ENCODE measurements at places on chromosomes 5 and 9. TPM values are rescaled to one million over a fixed set of nuclear protein-coding genes. Genes with fewer than 3 reads are reported as not detected.

The LURAP1L gene
- total RNA-seq = 0.31 TPM

The NOXA1 gene
- total RNA-seq = not detected

The NME5 gene
- total RNA-seq = not detected

The NUDCD2 gene
- total RNA-seq = 15.4 TPM

The SOWAHA gene
- total RNA-seq = not detected

The CATSPER3 gene
- total RNA-seq = 0.08 TPM

The IRGM gene
- not detected for total RNA-seq

The SLC6A7 gene
- not detected for total RNA-seq

The OR2K2 gene
- total RNA-seq = not detected

GRCh38 chr5:133397348-133397747 is 215.0 kb downstream of the FSTL4 start:
- no peaks in the 10 kb centered on the region for H3K4me1 ChIP-seq
- no peak overlapping the region for H3K27ac ChIP-seq
- no peak for DNase-seq
- peaks cover 14% of the 10 kb centered on the region for H3K27me3 ChIP-seq
- no peak overlapping the region for H3K4me3 ChIP-seq

DNA sequence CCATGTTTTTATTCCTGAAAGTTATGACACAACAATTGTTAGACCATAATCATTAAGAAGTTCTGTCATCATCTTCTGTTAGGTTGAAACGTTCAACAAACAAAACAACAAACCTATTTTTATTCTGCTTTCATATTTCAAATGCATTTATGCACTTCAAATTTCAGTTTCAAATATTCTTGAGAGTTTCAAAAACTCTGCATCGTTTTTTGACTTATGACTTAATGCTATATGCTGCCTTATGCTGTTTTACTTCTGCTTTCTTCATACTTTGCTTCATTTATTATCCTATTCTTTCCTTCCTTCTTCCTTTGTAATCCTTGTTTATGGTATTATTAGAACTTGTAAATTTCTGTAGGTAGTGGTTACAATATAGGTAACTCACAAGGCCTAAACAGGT is 95.0 kb downstream of the PCSK1 start:
- no peaks in the 10 kb centered on the region for H3K36me3 ChIP-seq
- no peaks in the 10 kb centered on the region for H3K27me3 ChIP-seq
- H3K4me1 ChIP-seq = peaks cover 14% of the 10 kb centered on the region
- no peak overlapping the region for H3K27ac ChIP-seq

DNA sequence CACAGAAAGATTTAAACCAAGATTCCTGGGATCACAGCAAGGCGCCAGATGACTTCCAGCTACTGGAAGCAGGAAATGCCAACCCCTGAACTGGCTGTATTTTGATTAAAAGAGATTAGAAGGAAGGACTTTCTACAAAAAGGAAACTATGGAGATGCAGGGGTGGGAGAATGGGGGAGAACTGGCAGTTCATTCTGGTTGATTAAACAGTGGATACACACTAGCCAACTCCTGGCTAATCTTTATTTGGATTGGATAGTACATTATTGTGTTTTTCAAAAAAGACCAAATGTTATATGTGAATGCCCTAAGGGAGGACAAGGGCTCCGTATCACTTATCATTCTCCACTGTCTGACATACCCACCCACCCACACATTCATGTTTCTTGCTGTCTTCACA is 93.2 kb downstream of the CDO1 start:
- H3K4me3 ChIP-seq = no peak overlapping the region
- H3K4me1 ChIP-seq = no peaks in the 10 kb centered on the region
- no peak for DNase-seq

DNA sequence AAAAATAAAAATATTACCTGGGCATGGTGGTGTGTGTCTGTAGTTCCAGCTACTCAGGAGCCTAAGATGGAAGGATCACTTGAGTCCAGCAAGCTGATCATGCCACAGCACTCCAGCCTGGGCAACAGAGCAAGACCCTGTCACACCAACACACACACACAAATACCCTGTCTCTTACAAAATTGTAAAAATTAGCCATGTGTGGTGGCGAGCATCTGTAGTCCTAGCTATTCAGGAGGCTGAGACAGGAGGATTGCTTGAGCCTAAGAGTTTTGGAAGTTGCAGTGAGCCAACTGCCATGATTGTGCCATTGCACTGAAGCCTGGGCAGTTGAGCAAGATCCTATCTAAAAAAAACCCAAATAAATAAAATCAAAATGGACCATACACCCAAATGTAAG is 32.1 kb upstream of the DENND4C start:
- H3K36me3 ChIP-seq = no peaks in the 10 kb centered on the region
- no peaks in the 10 kb centered on the region for H3K27me3 ChIP-seq
- no peak overlapping the region for H3K4me3 ChIP-seq
- H3K4me1 ChIP-seq = no peaks in the 10 kb centered on the region
- DNase-seq = no peak

- H3K27ac ChIP-seq = no peak overlapping the region
- no peak overlapping the region for H3K4me3 ChIP-seq
- H3K4me1 ChIP-seq = peaks cover 4% of the 10 kb centered on the region
- H3K27me3 ChIP-seq = no peaks in the 10 kb centered on the region
Observed at GRCh38 chr5:102794677-102795331, 39.7 kb downstream of the PAM start.

- no peak overlapping the region for H3K27ac ChIP-seq
- H3K36me3 ChIP-seq = no peaks in the 10 kb centered on the region
- H3K4me1 ChIP-seq = peaks cover 28% of the 10 kb centered on the region
Observed at GRCh38 chr9:92501671-92502393, 19.5 kb upstream of the ASPN start.

- no peak for DNase-seq
- H3K27ac ChIP-seq = no peak overlapping the region
- H3K27me3 ChIP-seq = no peaks in the 10 kb centered on the region
- no peaks in the 10 kb centered on the region for H3K4me1 ChIP-seq
Observed at GRCh38 chr9:27394154-27394825, 97.3 kb upstream of the EQTN start.

- no peak overlapping the region for H3K4me3 ChIP-seq
- peaks cover 13% of the 10 kb centered on the region for H3K4me1 ChIP-seq
- H3K27me3 ChIP-seq = no peaks in the 10 kb centered on the region
- peak; percentile 21 for DNase-seq
- no peak overlapping the region for H3K27ac ChIP-seq
Observed at GRCh38 chr9:128124873-128125579, 2.5 kb downstream of the PTGES2 start.

- no peak overlapping the region for H3K27ac ChIP-seq
- H3K27me3 ChIP-seq = no peaks in the 10 kb centered on the region
- H3K4me3 ChIP-seq = no peak overlapping the region
- no peak for DNase-seq
Observed at GRCh38 chr5:180080486-180081280, 9.1 kb upstream of the RNF130 start.

- no peaks in the 10 kb centered on the region for H3K4me1 ChIP-seq
- no peak overlapping the region for H3K4me3 ChIP-seq
- no peaks in the 10 kb centered on the region for H3K36me3 ChIP-seq
- no peak for DNase-seq
- no peaks in the 10 kb centered on the region for H3K27me3 ChIP-seq
- H3K27ac ChIP-seq = no peak overlapping the region
Observed at GRCh38 chr5:102216678-102217077, 79.4 kb downstream of the SLCO4C1 start.

DNA sequence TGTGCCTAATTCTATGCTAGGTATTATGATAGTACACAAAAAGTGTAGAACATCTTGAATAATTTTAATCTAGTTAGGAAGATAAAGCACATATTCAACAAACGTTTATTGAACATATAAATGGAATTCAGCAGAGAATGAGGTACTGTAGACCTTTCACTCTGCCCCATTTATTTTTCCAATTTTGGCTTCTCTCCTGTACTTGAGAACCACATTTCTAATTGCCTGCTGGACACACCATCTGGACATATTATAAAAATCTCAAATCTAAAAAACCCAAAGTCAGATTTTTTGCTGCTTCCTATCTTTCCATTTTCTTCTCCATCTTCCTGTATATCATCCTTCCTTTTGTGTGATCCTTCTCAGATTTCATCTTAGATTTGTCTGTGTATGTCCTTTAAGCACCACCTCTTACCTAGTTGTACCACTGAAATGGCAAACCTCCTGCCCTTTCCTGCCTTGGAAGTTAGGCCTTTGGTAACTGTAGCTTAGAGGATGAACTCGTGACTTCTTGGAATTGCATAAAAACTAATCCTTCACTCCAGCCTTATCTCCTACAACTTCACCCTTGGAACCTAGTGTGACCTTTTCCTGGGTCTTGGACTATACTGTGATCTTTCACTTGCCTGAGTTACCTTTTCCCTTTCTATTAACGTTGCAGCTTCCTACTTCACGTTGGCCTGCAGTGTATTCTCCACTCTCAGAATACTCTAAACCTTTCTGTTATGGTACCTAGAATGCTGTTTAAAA is 8.8 kb downstream of the SLC26A2 start:
- H3K36me3 ChIP-seq = no peaks in the 10 kb centered on the region
- no peaks in the 10 kb centered on the region for H3K4me1 ChIP-seq
- H3K4me3 ChIP-seq = no peak overlapping the region
- no peaks in the 10 kb centered on the region for H3K27me3 ChIP-seq

DNA sequence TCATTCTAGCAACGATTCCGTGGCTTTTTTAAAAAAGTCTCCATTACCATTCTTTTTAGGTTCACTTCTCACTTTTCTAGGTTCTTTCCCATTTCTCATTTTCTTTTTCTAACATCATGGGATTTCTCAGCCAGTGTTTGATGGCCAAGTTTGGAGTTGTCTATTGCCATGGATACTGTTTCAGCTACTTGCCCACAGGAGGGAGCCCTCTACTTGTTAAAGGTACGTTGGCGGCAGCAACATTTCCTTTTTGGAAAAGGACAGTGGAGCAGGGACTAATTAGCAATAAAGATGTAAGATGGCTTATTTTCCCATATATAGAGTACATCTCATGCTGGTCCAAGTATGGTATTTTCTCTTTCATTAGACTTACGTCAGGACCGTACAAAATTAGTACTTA is 2257.5 kb upstream of the C9orf72 start:
- H3K36me3 ChIP-seq = no peaks in the 10 kb centered on the region
- H3K27ac ChIP-seq = no peak overlapping the region
- DNase-seq = no peak

- H3K4me3 ChIP-seq = no peak overlapping the region
- no peaks in the 10 kb centered on the region for H3K4me1 ChIP-seq
- DNase-seq = no peak
- H3K36me3 ChIP-seq = peaks cover 86% of the 10 kb centered on the region
- no peaks in the 10 kb centered on the region for H3K27me3 ChIP-seq
Observed at GRCh38 chr5:139368613-139369012, 14.5 kb downstream of the SLC23A1 start.

- no peaks in the 10 kb centered on the region for H3K36me3 ChIP-seq
- no peaks in the 10 kb centered on the region for H3K4me1 ChIP-seq
- H3K27me3 ChIP-seq = peaks cover 45% of the 10 kb centered on the region
- DNase-seq = peak; percentile 20
Observed at GRCh38 chr5:137778772-137779564, 24.8 kb upstream of the HNRNPA0 start.

- DNase-seq = peak; percentile 51
- no peaks in the 10 kb centered on the region for H3K27me3 ChIP-seq
- peak overlapping the region; percentile 32 for H3K27ac ChIP-seq
- H3K4me1 ChIP-seq = peaks cover 19% of the 10 kb centered on the region
- H3K36me3 ChIP-seq = no peaks in the 10 kb centered on the region
Observed at GRCh38 chr9:96100385-96101300, 201.3 kb downstream of the HSD17B3 start.

- H3K27ac ChIP-seq = no peak overlapping the region
- H3K27me3 ChIP-seq = no peaks in the 10 kb centered on the region
- no peaks in the 10 kb centered on the region for H3K4me1 ChIP-seq
- no peaks in the 10 kb centered on the region for H3K36me3 ChIP-seq
- no peak overlapping the region for H3K4me3 ChIP-seq
Observed at GRCh38 chr5:68405784-68406743, 190.5 kb downstream of the PIK3R1 start.

GRCh38 chr9:133139246-133140173 is 18.5 kb upstream of the RALGDS start:
- H3K27ac ChIP-seq = no peak overlapping the region
- peaks cover 34% of the 10 kb centered on the region for H3K4me1 ChIP-seq
- H3K36me3 ChIP-seq = no peaks in the 10 kb centered on the region

DNA sequence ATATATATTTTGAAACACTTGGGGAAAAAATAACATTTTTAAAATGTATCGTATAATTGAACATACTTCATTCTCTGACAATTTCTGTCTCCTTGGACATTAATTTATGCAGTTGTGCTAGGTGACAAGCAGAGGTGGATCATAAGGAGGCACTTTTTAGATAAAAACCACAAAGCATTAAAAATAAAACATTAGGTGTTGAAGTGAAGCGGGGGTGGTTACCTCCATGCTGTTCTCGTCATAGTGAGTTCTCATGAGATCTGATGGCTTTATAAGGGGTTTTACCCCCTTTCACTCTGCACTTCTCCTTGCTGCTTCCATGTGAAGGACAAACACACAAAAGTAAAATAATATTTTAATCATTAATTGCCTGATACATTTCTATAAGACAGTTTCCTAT is 11.9 kb upstream of the COX7C start:
- no peaks in the 10 kb centered on the region for H3K36me3 ChIP-seq
- no peak for DNase-seq
- no peaks in the 10 kb centered on the region for H3K4me1 ChIP-seq
- H3K27me3 ChIP-seq = 0 out of 2 replicates have a peak, but pooled peaks cover 2% of the 10 kb centered on the region
- H3K4me3 ChIP-seq = no peak overlapping the region

DNA sequence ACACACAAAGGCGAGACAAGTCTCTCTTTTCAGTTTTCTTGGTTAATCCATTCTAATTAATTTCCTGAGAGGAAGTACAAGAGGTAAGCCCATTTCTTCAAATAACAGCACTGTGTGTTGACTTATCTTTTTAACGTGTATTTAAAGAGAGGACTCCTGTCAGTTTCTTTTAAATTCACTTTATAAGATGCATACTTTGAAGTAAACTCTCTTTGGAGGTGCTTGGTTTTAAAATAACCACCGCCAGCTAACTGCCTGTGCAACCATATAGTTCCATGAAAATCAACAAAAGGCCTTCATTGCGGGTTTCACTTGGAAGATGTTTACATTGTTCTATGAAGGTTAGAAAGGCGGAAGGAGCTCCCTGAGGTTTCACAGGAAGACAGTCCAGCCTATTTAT is 13.1 kb upstream of the SERINC5 start:
- no peaks in the 10 kb centered on the region for H3K27me3 ChIP-seq
- no peak for DNase-seq
- no peak overlapping the region for H3K4me3 ChIP-seq

GRCh38 chr5:177508837-177509236 is 789 bp downstream of the DOK3 start:
- no peaks in the 10 kb centered on the region for H3K27me3 ChIP-seq
- H3K4me1 ChIP-seq = no peaks in the 10 kb centered on the region
- no peak overlapping the region for H3K4me3 ChIP-seq
- no peak overlapping the region for H3K27ac ChIP-seq
- no peak for DNase-seq

DNA sequence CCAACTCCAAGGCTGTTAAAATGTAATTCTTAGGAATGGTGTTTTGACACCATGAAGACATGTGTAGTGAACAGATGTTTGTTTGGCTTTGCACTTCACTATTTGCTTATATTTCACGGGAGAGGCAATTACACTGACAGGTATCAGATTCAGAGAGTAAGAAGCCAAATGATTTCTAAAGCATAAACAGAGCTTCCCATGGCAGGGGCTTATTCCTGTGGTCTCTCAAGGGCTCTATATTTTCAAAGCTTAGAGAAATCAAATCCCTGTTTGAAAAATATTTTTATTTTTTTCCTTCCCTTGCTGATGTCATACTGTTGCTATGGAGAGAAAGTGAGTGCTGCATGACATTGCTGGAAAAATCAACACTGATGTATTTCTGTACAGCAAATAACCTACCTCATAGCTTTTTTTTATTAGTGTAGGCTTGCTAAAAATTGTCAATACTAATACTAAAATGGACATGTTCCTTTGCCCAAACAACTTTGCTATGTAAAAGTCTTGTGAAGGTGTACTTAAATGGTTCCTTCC is 161.4 kb downstream of the GIN1 start:
- peaks cover 27% of the 10 kb centered on the region for H3K4me1 ChIP-seq
- H3K36me3 ChIP-seq = peaks cover 17% of the 10 kb centered on the region
- DNase-seq = no peak
- H3K27ac ChIP-seq = peak overlapping the region; percentile 100
- no peaks in the 10 kb centered on the region for H3K27me3 ChIP-seq

Data from SJSA1 (cell line).